Dorsolateral prefrontal cortex (tissue), 122 donors: ENCODE measurements at places on chromosomes 4 and X.
A peak's percentile ranks its signal among the peaks of the same experiment; 100 is the strongest.

- no peak for DNase-seq
Observed at GRCh38 chr4:185742766-185743165, 69.2 kb downstream of the SORBS2 start.

GRCh38 chr4:957581-958313 lies 15.6 kb downstream of the DGKQ start:
- DNase-seq: peak; percentile 32

GRCh38 chr4:26020083-26020668 lies 106.2 kb downstream of the SMIM20 start:
- no peak for DNase-seq

DNA sequence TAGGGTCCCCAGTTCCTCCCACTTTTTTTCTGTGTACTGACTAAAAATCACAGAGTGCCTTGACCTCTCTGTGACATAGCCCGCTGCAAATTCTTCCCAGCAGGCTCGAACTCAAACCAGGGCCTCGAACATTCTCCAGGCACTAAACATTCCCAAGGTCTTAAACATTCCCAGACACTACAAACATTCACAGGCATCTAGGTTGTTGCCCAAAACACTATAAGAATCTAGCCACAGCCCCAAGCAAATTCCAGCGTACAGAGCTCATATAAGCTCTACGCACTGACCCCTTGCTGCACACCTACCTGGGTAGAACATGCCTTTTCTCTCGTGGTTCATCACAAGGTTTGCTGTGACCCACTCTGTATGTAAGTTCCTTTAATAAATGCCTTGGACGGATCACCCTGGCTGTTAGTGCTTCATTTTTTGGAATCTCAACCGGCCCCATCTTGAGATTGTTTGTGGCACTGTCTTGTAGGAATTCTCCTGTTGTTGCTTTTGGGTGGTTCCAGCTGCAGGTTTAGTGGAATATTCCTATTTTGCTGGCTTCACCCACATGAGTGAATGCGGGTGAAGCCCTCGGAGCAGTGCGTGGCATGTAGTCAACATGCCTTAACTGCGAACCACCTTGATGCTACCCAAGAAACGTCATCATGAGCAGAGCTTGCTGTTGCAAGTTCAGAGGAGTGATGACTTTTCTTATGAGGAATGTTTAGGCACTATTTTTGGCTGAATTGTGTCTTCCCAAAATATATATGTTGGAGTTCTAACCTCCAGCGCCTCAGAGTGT lies 230.0 kb downstream of the HS3ST1 start:
- no peak for DNase-seq

DNA sequence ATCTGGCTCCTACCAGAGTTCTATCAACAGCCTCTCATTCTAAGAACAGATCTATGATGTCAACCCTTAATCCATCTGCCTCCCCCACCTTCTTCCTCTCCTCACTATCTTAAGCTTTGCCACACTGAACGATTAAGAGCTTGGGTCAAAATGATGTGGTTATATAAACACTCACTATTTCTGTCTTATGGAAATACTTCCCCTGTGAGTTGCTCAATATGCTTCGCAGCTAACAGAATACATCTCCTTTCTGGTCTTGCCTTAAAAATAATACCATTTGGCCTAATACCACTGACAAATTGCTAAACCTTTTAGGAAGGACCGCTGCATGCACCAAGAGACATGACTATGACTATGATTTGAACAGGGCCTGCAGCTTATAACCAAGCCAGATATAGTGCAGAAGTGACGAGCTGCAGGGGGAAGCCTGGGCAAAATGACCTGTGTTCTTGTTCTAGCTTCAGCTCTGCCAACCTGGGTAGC lies 130.9 kb downstream of the RNF150 start:
- no peak for DNase-seq

DNA sequence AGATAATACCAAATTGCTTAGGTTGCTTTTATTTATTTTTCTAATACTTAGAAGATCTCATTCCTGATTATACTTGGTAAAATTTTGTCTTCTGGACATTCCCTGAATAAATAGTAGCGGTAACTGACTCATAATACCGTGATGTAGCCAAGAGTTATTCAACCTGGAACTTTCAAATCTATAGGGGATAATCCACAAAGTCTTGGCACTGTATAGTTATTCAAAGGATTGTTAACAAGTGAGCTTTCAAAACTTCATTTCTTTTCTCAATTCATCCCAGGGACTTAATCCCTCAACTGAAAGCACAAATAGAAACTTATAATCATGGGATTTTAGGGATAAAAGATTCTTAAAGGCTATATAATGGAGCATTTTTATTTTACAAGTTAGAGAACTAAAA lies 1383.3 kb downstream of the FAM133A start:
- no peak for DNase-seq

GRCh38 chr4:113907559-113907958 lies 71.9 kb downstream of the ARSJ start:
- no peak for DNase-seq

- no peak for DNase-seq
Observed at GRCh38 chr4:78863254-78863869, 75.9 kb downstream of the PAQR3 start.

- DNase-seq: peak; percentile 19
Observed at GRCh38 chrX:76428243-76429130, 977 bp downstream of the MAGEE1 start.

DNA sequence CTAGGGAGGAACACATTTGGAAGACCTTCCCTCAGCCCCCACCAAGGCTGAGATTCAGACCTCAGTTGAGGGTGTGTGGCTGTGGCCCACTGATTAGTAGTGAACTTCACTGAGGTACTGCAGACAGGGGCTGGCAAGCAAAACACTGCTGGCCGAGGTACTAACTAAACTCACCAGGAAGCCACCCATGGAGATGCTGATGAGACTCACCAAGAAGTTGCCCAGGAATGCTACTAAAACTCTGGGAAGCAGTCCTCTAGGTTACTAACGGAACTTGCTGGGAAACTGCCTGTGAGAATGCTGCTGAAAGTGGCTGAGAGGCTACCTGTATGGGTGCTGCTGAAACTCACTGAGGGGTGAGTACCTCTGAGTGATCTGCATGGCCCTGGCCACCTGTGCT lies 372.4 kb upstream of the RPS6KA3 start:
- no peak for DNase-seq

DNA sequence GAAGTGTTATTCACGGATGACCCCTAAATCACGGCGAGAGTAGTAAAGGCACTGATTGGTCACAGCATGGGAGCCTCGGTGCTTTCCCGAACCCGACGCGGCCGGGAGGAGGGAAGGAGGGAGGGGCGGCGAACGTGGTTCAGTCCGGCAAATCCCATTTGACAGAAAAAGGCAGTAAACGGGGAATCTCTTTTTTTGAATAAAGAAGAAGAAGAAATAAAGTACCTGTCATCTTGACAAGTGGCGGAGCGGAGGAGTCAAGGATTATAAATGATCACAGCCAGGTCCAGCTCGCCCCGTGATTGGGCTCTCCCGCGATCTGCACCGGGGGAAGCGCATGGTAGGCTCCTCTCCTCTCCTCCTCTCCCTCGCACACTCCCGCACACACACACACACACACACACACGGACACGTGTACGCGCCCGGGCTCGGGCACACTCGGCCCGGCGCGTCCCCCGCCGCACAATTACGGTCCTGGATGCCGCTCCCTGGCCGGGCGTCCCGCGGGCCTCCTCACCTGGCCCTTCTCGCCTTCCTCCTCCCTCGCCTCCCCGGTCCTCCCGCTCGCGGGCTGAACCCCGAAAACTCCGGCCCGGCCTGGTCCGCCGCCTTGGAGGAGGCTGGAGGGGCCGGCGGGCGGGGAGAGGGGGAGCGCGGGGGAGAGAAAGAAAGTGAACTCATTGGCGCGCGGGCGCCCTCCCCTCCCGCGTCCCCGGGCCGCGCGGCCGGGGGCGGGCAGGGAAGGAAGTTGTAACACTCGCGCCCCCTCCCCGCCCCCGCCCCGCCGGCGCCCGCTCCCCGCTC lies 99.2 kb upstream of the TENM3 start:
- DNase-seq: no peak

DNA sequence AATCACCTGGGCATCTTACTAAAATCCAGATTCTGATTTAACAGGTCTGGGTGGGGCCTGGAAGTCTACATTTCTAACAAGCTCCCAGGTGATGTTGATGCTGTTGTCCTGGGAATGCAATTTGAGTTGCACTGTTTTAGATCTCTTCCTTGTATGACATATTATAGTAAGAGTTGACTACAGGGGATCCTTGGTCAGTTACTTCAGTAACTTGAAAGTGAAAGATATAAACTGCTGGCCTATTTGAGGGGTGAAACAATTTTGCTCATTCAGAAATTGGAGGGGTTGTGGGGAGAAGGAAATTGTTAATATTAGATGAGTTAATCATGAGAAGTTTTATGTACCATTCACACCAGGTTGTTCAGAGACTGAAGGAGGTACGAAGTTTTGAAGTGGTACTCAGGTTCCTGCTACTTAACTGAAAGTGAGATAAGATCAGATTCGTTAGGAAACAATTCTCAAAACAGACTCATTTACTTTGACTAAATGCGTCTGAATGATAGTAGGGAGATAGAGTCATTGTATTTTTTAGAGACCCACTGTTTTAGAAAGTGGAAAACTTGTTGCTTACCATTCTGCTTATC lies 12.5 kb downstream of the SH2D1A start:
- no peak for DNase-seq

DNA sequence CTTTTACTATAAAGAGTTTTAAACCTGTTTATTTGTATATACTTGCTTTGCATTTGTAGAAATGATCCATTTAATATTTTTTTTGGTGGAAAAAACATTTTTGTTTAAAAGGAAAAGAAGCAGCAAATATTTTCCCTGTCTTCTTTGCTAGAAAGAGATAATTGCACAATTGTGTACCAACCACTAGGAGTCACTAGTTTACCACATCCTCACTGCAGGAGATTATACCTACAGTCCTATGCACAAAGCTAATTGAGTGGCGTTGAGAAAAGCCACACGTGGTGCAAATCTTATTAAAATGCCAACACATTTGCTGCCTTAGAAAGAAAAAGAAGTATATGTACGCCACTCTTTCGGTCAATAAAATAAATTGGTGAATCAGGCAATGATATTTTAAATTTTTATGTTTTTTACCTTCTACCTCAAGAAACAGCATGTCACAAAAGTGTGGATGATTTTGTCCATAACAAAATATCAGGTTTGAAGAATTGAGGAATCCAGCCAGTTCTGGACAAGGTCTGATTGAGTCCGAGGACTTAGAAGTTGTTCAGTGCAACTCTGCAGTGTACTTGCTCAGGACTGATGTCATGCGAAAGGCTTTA lies 102.9 kb downstream of the GRXCR1 start:
- DNase-seq: no peak

DNA sequence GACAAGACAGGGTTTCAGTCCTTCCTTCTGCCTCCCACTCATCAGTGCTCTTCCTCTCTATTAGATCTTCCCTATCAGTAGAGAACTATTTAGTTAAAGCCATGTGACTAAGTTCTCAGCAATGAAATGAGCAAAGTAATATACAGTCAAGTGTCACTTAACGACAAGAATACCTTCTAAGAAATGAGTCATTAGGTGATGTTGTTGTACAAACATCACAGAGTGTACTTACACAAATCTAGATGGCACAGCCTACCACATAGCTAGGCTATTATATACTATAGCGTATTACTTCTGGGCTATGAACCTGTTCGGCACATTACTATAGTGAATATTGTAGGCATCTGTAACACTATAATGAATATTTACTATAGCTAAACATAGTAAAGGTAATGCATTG lies 71.3 kb downstream of the POU4F2 start:
- no peak for DNase-seq

GRCh38 chr4:85420831-85421230 lies 54.1 kb upstream of the ARHGAP24 start:
- no peak for DNase-seq

DNA sequence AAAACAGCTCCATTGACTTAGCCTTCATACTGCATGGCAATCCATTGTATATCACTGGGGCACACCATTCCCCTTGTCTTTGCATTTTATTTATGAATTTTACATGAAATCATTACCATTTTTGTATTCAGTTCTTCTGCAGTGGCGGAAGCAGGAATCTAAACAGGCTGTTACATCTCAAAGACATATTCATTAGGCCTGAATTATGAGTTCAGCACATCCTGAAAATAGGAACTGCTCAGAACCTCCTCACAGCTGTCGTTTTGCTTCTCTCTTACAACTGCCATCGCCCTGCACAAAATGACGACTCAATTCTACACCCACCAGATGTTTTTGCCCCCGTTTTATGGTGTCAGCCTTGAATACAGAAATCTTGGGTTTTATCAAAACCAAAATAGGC lies 474.4 kb upstream of the MAGEB18 start:
- peak; percentile 9 for DNase-seq

DNA sequence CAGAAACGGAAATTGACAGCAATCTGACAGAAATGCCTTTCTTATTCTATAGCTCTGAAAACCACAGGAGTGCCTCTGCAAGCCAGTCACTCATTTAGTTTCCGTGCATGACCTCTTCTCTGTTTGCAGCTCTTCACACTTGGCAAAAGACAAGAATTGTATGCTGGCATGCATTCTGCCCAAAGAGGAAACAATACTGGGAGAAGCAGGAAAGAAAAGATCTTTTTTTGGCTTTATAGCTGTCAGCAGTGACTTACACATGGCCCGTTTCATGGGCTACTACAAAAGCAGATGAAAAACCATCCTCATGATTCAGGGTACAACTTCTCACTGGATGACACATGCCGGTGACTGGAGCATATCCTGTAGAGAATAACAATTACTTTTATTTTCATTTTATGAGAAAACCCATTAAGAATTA lies 249.4 kb downstream of the ADAMTS3 start:
- DNase-seq: no peak

- DNase-seq: no peak
Observed at GRCh38 chr4:1480720-1481119, 74.5 kb upstream of the NKX1-1 start.
